CD8-positive, alpha-beta T cell (primary cell): ENCODE measurements at places on chromosomes 16 and 17.

- DNase-seq, result no peak
These were observed 178.3 kb downstream of the CYB561 start for GRCh38 chr17:63267846-63268245.

DNA sequence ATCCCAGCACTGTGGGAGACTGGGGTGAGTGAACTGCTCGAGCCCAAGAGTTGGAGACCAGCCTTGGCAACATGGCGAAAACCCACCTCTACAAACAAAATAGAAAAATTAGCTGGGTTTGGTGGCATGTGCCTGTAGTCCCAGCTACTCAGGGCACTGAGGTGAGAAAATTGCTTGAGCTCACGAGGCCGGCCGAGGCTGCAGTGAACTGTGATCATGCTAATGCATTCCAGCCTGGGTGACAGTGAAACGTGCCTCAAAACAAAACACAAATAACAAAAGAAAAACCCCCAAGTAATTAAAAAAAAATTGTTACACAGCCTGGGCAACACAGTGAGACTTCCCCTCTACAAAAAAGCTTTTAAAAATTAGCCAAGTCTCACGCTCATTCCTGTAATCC is 5.0 kb downstream of the CCDC47 start:
- no peak for DNase-seq

- peak; percentile 79 for DNase-seq
These were observed 14.1 kb downstream of the C17orf67 start for GRCh38 chr17:56819431-56820145.

DNA sequence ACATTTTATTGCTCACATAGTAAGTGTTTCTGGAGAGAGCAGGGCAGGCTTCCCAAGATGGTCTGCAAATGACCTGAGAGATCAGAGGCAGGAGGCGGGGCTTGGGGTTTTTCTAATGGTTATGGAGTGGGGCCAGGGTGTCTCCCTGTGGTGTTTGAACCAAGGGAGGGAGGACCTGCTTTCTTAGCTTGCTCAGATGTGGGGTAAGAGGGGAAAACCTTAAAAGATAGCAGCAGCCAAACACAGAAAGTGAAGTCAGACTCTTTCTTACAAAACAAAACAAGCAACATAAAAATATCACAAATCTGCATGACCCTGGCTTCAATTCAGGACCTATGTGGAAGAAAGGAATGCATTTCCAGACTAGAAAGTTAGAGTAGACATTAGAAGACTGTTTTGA is 22.9 kb upstream of the DNAJA2 start:
- no peak for DNase-seq

- no peak for DNase-seq
These were observed 287.8 kb upstream of the FOXF1 start for GRCh38 chr16:86222547-86222946.
